ENCODE measurements at places on chromosomes 3 and 15.

GRCh38 chr3:8871306-8871705 is 92.0 kb downstream of the RAD18 start:
- no peaks in the 10 kb centered on the region for H3K36me3 ChIP-seq
- H3K4me3 ChIP-seq, result no peak overlapping the region
- no peak for DNase-seq
- H3K27me3 ChIP-seq, result no peaks in the 10 kb centered on the region

DNA sequence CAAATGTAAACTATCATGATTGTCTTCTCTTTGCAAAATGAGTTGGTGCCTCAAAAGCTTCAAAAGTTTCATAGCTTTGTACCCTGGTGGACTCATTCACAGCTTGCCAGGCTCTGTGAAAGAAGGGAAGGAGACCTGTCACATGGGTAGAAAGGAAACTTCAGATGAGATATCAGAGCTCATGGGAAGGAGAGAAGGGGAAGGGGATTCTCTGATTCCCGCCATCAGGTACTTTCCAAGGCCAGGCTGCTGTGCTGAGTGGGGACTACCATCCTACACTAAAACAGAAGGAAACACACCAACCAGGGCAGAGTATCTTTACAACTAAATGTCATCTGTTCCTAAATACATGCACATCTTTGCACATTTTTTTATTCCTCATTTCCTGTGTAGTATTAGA is 9.2 kb downstream of the ILDR1 start:
- no peaks in the 10 kb centered on the region for H3K36me3 ChIP-seq
- H3K27me3 ChIP-seq, result peaks cover 2% of the 10 kb centered on the region
- no peak overlapping the region for H3K4me3 ChIP-seq
- no peak for DNase-seq

DNA sequence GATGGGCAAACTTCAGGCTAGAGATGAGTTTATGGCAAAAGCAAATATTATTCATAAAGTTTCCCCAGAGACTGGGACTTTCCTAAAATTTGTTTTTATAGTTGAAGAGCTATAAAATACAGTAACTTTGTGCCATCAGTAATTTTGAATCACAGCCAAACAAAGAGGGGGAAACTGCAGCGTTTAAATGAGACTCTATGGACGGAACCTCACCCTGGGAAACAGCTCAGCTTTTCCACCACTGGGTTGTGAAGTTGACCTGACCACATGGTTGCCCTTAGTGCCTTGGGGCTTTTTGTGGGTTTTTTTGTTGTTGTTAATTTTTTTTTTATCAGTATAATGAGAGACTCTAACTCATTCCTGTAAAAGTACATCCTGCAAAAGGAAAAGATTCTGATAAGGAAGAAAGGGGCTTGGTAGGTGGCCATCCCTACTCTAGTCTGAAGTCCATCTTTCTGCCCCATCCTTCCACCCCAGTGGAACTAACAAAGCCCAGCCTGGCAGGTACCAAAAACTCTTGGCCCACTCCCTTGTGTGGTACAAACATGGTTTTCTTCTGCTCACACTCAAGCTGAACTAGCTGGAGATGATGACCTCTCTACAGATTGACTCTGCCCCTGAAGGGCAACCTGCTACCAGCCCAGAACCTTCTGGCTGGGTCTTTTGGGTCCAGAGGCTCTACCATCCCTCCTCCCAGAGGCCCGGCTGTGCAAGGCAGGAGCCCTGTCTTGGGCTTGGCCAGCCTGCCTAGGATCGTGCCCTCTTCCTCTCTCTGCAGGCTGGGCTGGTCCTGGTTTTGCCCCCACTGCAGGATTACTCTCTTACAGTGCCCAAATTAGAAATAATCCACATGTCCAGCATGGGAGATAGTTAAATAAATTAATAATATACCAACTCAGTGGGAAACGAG is 41.2 kb downstream of the RLBP1 start:
- H3K36me3 ChIP-seq, result peaks cover 28% of the 10 kb centered on the region
- peaks cover 7% of the 10 kb centered on the region for H3K4me1 ChIP-seq
- H3K27ac ChIP-seq, result no peak overlapping the region

- H3K27me3 ChIP-seq, result peaks cover 3% of the 10 kb centered on the region
- H3K27ac ChIP-seq, result no peak overlapping the region
- H3K36me3 ChIP-seq, result no peaks in the 10 kb centered on the region
- H3K4me1 ChIP-seq, result peaks cover 6% of the 10 kb centered on the region
- DNase-seq, result no peak
Measured at GRCh38 chr3:159263750-159264553, 462.1 kb downstream of the MFSD1 start.

- H3K36me3 ChIP-seq, result peaks cover 16% of the 10 kb centered on the region
- H3K4me1 ChIP-seq, result peaks cover 26% of the 10 kb centered on the region
- no peak overlapping the region for H3K27ac ChIP-seq
- H3K4me3 ChIP-seq, result no peak overlapping the region
- DNase-seq, result no peak
Measured at GRCh38 chr15:75840659-75841058, 2.6 kb upstream of the UBE2Q2 start.

DNA sequence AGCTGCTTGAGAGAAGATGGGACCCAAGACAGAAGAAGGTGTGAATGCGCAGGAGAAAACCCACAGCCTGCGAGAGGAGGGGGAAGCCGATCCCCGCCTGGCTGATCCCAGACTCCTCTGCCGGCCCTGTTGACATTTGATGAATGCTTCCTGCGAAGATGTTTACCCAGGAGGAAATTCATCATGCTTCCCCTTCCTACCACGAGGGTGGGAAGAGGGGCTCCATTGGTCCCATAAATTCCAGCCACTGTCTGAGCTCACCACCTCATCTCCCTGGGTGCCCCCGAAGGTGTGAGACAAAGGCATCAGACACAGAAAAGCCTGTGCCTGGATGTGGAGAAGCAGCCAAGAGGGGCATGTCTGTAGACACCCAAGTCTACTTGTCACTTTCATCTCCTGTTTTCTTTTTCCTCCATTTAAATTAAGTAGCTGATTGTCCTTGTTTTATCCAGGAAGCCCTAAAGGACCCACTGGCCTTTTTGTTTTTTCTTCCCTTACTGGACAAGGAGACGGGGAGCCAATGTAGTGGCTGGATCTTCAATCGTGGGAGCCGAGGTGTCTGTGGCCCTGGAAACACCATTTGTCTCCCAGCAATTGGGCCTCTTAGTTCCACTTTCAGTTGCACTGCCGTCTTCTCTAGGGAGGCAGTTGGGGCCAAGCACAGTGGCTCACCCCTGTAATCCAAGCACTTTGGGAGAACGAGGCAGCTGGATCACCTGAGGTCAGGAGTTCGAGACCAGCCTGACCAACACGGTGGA is 95.3 kb upstream of the HES1 start:
- no peak overlapping the region for H3K4me3 ChIP-seq
- peaks cover 6% of the 10 kb centered on the region for H3K27me3 ChIP-seq
- no peak overlapping the region for H3K27ac ChIP-seq
- no peaks in the 10 kb centered on the region for H3K36me3 ChIP-seq
- no peaks in the 10 kb centered on the region for H3K4me1 ChIP-seq

DNA sequence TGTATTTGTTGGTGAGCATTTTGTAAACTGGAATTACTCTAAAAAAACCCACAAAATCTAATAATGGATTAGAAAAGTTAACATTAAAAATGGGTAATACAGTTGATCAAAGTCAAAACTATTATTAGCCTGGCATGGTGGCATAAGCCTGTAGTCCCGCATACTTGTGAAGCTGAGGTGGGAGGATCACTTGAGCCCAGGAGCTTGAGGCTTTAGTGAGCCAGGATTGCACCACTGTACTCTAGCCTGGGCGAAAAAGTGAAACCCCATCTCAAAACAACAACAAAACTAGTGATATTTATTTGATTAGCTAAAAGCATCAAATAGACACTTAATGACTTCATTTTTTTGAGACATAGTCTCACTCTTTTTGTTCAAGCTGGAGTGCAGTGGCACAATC is 3.6 kb downstream of the SNX1 start:
- H3K27me3 ChIP-seq, result no peaks in the 10 kb centered on the region
- H3K4me3 ChIP-seq, result no peak overlapping the region
- no peak for DNase-seq
- H3K27ac ChIP-seq, result no peak overlapping the region
- peaks cover 42% of the 10 kb centered on the region for H3K4me1 ChIP-seq
- H3K36me3 ChIP-seq, result peaks cover 13% of the 10 kb centered on the region

DNA sequence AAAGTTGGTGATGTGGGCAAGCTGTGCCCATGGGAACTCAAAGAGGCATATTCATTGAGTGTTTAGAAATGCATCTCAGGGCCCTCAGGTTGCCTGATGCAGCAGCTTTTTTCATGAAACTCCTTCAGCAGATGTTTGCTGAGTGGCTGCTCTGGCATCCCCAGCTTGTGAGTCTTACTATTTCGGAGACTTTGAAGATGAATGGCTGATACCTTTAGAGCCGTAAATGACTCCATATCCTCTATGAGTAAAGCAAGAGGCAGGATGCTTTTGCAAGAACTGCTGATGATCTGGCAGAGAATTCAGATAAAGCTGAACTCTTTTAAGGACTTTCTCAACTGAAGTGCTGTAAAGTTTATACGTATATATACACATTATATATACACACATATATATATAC is 384.3 kb downstream of the CACNA2D3 start:
- no peaks in the 10 kb centered on the region for H3K27me3 ChIP-seq
- DNase-seq, result no peak
- H3K4me1 ChIP-seq, result no peaks in the 10 kb centered on the region
- H3K36me3 ChIP-seq, result no peaks in the 10 kb centered on the region

GRCh38 chr3:53190659-53191058 is 29.6 kb downstream of the PRKCD start:
- H3K27ac ChIP-seq, result no peak overlapping the region
- H3K36me3 ChIP-seq, result peaks cover 9% of the 10 kb centered on the region
- H3K27me3 ChIP-seq, result no peaks in the 10 kb centered on the region
- DNase-seq, result no peak
- H3K4me3 ChIP-seq, result no peak overlapping the region

DNA sequence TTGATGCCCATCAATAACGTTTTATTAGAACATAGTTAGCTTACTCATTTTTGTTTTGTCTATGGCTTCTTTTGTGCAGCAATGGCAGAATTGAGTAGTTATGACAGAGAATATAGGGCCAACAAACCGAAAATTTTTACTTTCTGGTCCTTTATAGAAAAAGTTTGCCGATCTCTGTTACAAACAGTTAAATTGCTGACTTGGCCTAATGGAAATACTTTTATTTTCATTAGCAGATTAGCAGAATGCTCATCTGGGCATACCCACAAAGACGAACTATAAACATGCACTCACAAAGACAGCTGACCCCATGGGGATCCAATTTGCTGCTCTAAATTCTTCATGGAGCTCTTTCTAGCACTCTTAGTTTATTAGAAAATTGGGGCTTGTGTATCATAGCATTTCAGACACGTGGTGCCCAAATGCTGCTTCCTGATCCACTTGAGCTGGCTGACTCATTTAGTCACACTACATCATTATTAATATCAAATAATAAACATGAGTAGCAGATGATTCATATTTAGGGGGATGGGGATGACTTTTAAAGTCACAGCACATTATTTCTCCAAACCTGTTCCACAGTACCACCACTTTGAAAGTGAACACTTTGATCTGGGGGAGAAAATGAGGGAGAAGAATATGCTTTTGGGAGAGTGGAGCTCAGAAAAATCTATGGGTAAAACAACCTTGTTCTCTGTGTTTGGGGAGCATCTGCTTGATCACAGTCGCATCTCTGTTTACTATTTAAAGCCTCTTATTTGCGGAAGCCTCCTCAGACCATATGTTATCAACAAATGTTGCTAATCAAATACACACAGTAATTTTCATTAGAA is 228.1 kb upstream of the FEZF2 start:
- DNase-seq, result no peak
- no peaks in the 10 kb centered on the region for H3K36me3 ChIP-seq

DNA sequence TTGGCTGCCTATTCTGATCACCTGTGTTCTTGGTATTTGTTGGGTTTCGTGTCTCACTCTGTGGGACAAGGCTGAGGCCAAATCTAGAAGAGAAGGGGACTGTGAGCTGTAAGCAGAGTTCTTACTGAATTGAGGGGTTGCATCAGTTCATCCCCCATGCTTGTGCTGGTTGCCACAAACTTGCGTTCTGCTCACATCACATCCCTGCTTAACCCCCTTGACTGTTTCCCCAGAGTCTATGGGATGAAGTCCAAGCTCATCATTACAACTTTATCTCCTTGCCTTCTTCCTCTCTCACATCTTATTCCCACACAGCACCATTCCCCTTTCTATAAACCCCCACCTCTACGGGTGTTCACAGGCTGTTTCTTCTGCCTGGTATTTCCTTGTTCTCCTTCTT is 143.8 kb upstream of the ABHD17C start:
- peaks cover 30% of the 10 kb centered on the region for H3K27me3 ChIP-seq
- H3K4me3 ChIP-seq, result no peak overlapping the region
- H3K4me1 ChIP-seq, result peaks cover 9% of the 10 kb centered on the region
- H3K36me3 ChIP-seq, result no peaks in the 10 kb centered on the region
- DNase-seq, result no peak

GRCh38 chr15:97189162-97189780 is 771.2 kb upstream of the ARRDC4 start:
- H3K36me3 ChIP-seq, result no peaks in the 10 kb centered on the region
- H3K4me3 ChIP-seq, result no peak overlapping the region
- DNase-seq, result no peak

GRCh38 chr3:132253262-132253878 is 63.8 kb upstream of the ACP3 start:
- no peak for DNase-seq
- H3K27ac ChIP-seq, result no peak overlapping the region
- H3K4me1 ChIP-seq, result no peaks in the 10 kb centered on the region
- no peaks in the 10 kb centered on the region for H3K36me3 ChIP-seq
- no peaks in the 10 kb centered on the region for H3K27me3 ChIP-seq

DNA sequence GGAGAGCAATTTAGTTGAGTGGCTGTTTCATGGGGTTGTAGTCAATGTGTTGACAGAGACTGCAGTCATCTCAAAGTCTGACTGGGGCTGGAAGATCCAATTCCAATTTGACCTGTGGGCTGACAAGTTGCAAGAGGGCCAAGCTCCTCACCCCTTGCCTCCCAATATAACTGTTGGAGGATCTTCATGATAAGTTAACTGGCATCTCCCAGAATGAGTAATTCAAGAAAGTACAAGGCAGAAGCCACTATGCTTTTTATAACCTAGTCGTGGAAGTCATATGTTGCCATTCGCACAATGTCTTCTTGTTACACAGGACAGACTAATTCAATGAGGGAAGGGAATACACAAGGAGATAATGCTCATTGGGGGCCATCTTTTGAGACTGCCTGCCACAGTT is 29.1 kb downstream of the GPR15 start:
- H3K4me1 ChIP-seq, result peaks cover 84% of the 10 kb centered on the region
- H3K27ac ChIP-seq, result peak overlapping the region; percentile 70
- H3K27me3 ChIP-seq, result no peaks in the 10 kb centered on the region
- no peak for DNase-seq
- H3K36me3 ChIP-seq, result peaks cover 19% of the 10 kb centered on the region
- H3K4me3 ChIP-seq, result peak overlapping the region; percentile 53

GRCh38 chr3:112132975-112133448 is at the start of gene GCSAM:
GCSAM (minus strand) TSS chr3:112133248; CDS start chr3:112133120, 128 bp downstream.
- H3K4me3 ChIP-seq, result peak within 1 kb of the TSS; percentile 84
- H3K27me3 ChIP-seq, result no peaks in the 10 kb centered on the region
- H3K36me3 ChIP-seq, result peaks cover 5% of the 10 kb centered on the region
- H3K27ac ChIP-seq, result peak within 1 kb of the TSS; percentile 88
- peaks cover 77% of the 10 kb centered on the region for H3K4me1 ChIP-seq

GRCh38 chr3:150385296-150386242 is 22.5 kb upstream of the TSC22D2 start:
- H3K4me1 ChIP-seq, result peaks cover 25% of the 10 kb centered on the region
- peak overlapping the region; percentile 69 for H3K27ac ChIP-seq
- H3K36me3 ChIP-seq, result no peaks in the 10 kb centered on the region
- peak overlapping the region; percentile 37 for H3K4me3 ChIP-seq
